Liver (tissue), 10 donors: ENCODE measurements at places on chromosomes 4 and X. TPM values are rescaled to one million over a fixed set of nuclear protein-coding genes. Genes with fewer than 3 reads are reported as not detected.

- H3K4me3 ChIP-seq = no peak overlapping the region
- DNase-seq = no peak
- no peaks in the 10 kb centered on the region for H3K27me3 ChIP-seq
- no peak overlapping the region for H3K27ac ChIP-seq
- no peaks in the 10 kb centered on the region for H3K4me1 ChIP-seq
- H3K36me3 ChIP-seq = no peaks in the 10 kb centered on the region
Measured at GRCh38 chr4:79598801-79599200, 190.8 kb upstream of the GK2 start.

GRCh38 chr4:56650262-56651055 is 30.6 kb downstream of the HOPX start:
- no peak for DNase-seq
- H3K36me3 ChIP-seq = no peaks in the 10 kb centered on the region
- no peak overlapping the region for H3K4me3 ChIP-seq
- H3K27ac ChIP-seq = no peak overlapping the region

DNA sequence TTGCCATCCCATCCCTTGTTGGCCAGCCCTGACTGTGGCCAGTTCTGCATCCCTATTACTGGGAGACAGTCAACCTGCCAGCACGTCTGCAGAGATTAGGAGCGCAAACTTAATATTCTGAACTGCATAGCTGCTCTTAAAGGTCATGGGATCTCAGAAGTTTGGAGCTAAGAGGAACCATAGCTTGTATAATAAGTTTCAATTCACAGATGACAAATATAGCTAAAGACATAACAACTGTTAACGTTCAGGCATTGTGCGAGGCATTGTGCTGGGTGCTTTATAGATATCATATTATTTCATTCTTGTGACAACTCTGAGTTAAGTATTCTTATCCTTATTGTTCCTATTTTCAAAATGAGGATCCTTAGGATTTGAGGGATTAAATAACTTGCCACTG is 3.7 kb downstream of the SCARB2 start:
- no peak overlapping the region for H3K4me3 ChIP-seq
- H3K27me3 ChIP-seq = no peaks in the 10 kb centered on the region
- no peaks in the 10 kb centered on the region for H3K36me3 ChIP-seq
- H3K27ac ChIP-seq = peak overlapping the region; percentile 99

DNA sequence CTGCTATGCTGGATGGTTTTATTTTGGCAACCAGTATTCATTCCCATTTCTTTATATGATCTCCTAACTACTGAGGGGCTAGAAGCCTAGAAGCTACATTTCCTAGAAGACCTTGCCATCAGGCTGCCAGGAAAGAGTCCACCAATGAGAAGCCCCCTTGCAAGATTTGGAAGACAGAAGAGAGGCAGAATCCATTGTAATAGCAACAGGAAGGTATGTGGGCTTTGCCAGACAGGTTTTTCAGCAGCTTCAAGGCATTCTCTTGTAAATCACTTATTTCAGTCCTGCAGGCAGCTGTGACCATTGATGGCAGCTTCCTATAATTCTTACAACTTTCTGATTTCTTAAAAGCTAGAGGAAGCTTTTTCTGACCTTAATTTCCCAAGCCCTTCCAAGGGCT is 148.3 kb upstream of the NHS start:
- H3K27ac ChIP-seq = no peak overlapping the region
- DNase-seq = no peak
- H3K27me3 ChIP-seq = no peaks in the 10 kb centered on the region
- no peaks in the 10 kb centered on the region for H3K4me1 ChIP-seq

GRCh38 chrX:105837232-105837631 is 14.9 kb downstream of the NRK start:
- H3K27me3 ChIP-seq = no peaks in the 10 kb centered on the region
- no peak for DNase-seq
- H3K4me1 ChIP-seq = no peaks in the 10 kb centered on the region
- H3K4me3 ChIP-seq = no peak overlapping the region
- no peaks in the 10 kb centered on the region for H3K36me3 ChIP-seq

- peak overlapping the region; percentile 56 for H3K27ac ChIP-seq
- peak overlapping the region; percentile 36 for H3K4me3 ChIP-seq
- no peaks in the 10 kb centered on the region for H3K36me3 ChIP-seq
- H3K27me3 ChIP-seq = no peaks in the 10 kb centered on the region
Measured at GRCh38 chr4:30717208-30718020, 2.8 kb upstream of the PCDH7 start.

DNA sequence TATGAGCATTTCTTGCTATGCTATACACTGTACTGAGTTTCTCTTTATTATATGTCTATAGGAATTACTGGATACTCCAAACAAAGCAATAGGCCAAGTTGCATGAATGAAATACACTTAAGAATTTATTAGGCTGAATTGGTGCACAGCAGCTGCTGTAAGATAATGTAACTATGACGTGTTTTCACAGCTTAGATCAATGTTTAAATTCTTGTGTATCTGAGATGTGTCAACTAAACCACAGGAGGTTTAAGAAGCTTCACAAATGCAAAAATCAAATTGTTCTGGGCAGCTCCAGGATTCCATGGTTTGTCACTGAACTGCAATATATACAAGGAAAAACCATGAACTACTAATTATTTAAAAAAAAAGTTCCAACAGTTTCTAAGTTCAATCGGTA is 156.7 kb downstream of the MAPK10 start:
- no peak overlapping the region for H3K27ac ChIP-seq
- no peaks in the 10 kb centered on the region for H3K27me3 ChIP-seq
- no peak overlapping the region for H3K4me3 ChIP-seq
- DNase-seq = no peak
- no peaks in the 10 kb centered on the region for H3K36me3 ChIP-seq

Gene WNK3
- 11.9 TPM for total RNA-seq

Gene MAGEB4
- total RNA-seq = not detected

Gene LANCL3
- total RNA-seq = under 0.01 TPM

Gene AMTN
- not detected for total RNA-seq
